Activated CD4-positive, alpha-beta T cell treated with anti-CD3 and anti-CD28 coated beads, Interleukin-2, amount 50 U/mL, for 24 hours (primary cell): ENCODE measurements at places on chromosomes 3 and 15.
A peak's percentile ranks its signal among the peaks of the same experiment; 100 is the strongest.

DNA sequence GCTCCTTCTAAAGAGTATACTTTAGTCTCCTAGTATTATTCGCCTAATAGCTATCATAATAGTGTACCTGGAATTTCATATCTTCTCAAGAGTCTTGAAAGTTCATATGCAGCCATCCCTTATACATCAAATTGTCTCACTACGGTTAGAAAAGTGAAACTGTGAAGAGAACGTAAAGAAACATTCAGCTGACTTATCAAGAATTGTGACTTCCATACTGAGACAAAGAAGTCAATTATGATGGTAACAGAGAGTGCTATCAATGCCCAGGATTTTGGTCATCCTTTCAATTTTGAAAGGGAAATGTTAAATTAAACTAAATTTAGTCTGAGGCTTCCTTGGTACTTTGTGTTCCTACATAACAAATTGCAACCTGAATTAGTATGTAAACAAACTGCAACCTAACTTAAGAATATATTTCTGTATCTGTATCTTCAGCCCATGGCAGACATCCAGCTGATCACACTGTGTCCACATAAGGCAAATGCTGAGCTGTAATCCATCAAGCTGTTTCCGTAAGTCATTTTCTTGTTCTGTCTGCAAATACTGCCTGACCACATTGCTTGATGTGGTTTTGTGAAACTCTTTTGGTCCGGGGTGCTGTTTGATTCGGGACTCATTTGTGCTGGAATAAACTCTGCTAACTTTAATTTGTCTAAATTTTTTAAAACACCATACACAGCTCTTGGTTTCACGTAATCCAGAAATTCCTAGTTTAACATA lies 469.6 kb downstream of the SI start:
- no peak for DNase-seq

GRCh38 chr3:126422121-126422520 lies 27.4 kb downstream of the CFAP100 start:
- no peak for DNase-seq

GRCh38 chr3:132417695-132418411 lies 551 bp downstream of the DNAJC13 start:
- DNase-seq: no peak

DNA sequence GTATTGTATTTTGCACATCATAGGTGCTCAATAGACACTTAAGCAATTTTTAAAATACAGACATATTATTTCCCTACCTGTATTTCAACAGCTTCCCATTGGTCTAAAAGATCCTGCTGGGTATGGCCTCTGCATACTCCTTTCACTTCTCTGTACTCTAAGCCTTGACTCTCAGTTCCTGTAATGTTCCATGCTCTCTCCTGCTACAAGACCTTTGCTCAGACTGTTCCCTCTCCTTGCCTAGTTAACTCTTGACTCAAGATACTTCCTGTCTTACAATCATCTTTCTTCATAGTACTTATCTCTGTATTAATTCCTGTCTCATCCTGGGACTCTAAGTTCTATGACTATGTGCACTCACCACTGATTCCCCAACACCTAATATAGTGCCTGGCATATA lies 1.7 kb downstream of the SCN11A start:
- DNase-seq: no peak

GRCh38 chr3:191292243-191293015 lies 36.8 kb upstream of the CCDC50 start:
- DNase-seq: no peak

- no peak for DNase-seq
Measured at GRCh38 chr3:98807561-98807960, 44.4 kb downstream of the ST3GAL6 start.

GRCh38 chr3:61946570-61947324 lies 385.4 kb downstream of the PTPRG start:
- DNase-seq: no peak

DNA sequence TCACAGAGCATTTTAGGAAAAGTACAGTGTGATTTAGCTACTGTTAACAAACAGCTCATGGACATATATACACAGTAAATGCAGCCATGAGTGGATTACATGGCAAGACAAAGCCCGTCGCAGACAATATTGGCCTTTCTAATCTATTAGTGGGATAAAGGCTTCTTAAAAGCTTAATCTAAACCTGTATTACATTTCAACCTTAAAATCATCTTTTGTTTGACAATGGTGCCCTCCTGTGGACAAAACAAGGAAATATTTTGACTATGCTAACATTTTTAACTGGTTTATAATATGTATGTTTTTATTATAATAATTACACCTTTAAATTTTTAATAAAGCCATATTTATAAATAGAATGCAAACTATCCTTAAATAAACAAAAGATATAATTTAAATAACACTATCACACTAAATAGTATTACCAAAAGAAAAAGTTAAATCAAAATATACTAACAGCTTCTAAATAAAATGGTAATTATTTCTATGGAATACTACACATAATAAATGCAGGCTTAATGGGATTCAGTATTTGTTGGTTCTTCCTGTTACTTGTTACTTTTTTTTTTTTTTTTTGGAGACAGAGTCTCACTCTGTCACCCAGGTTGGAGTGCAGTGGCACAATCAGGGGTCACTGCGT lies 38.6 kb downstream of the TAFA4 start:
- DNase-seq: no peak

DNA sequence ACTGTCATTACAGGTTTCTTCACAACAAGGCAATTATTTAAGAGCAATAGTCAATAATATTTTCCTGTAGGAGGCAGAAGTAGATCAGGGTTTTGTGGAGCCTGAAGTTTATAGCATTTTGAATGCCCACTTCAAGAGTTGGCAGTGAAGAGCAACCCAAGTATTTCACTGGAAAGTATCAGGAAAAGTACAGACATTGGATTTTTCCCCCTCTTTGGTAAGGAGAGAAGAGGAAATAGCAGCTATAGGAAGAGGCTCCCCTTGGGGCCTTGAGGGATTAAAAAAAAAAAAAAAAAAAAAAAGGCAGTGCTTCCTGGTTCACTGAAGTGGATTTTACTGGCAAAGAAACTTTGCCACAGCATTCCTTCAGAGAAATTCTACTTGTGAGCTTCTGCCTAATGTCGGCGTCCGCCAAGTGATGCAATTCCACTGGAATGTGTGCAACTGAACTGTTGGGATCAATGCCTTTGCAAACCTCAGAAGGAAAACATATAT lies 5.7 kb upstream of the CNTN6 start:
- DNase-seq: no peak

DNA sequence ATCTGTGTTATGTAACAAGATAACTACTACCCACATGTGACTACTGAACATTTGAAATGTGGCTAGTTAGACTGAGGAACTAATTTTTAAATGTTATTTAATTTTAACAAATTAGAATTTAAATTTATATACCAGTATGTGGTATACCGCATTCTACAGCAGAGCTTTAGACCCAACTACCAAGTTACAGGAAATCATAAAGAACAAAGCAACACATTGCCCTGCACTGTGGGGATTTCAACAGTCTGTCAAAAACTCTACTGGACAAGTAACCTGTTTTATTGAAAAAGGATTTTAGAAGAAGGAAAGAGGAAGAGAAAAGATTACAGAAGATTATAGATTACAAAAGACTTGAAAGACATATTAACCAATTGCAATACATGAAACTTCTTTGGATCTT lies 64.9 kb downstream of the DPH6 start:
- no peak for DNase-seq

- DNase-seq: no peak
Measured at GRCh38 chr15:31831596-31831995, 198.7 kb upstream of the CHRNA7 start.

DNA sequence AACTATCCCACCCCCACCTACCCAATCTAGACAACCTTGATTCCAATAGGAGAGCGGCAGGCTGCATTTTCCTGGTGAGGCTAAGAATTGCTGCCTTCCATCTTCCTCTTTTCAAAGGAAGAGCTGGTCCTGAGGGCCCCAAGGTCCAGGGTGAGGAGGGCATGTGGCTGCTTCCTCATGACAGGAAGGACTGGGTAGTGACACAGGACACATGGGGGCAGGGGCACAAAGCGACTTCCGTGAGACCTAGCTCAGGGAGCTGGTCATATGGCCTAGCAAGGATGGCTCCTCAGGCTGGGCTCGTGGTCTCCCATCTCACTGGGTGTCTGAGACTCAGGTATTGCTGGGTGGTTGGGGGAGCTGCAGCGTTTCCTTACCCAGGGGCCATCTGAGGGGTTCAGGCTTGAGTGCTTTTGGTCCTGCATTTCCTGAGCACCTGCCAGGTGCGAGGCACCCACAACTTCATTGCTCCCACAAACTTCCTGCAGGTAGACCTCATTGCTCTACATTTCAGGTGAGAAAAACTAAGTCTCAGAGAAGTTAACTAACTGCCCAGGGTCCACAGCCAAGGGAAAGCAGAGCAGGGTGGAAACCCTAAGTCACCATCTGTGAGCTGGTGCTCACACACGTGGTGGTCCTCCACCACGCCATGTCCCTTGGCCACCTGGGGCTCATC lies 160.0 kb upstream of the TLE3 start:
- DNase-seq: no peak

GRCh38 chr15:40766906-40767837 lies 2.6 kb upstream of the C15orf62 start:
- DNase-seq: no peak

- no peak for DNase-seq
Measured at GRCh38 chr3:196210673-196211556, at the start of gene ZDHHC19. ZDHHC19 (minus strand) TSS chr3:196211400; CDS start chr3:196211315, 85 bp downstream.

GRCh38 chr3:103388214-103388613 lies 953.4 kb downstream of the ZPLD1 start:
- no peak for DNase-seq

GRCh38 chr15:40046721-40047414 lies 7.9 kb upstream of the SRP14 start:
- no peak for DNase-seq

- peak; percentile 24 for DNase-seq
Measured at GRCh38 chr15:67174864-67175573, 79.4 kb downstream of the AAGAB start.

GRCh38 chr15:40333922-40334492 lies 6.7 kb downstream of the CCDC9B start:
- no peak for DNase-seq

DNA sequence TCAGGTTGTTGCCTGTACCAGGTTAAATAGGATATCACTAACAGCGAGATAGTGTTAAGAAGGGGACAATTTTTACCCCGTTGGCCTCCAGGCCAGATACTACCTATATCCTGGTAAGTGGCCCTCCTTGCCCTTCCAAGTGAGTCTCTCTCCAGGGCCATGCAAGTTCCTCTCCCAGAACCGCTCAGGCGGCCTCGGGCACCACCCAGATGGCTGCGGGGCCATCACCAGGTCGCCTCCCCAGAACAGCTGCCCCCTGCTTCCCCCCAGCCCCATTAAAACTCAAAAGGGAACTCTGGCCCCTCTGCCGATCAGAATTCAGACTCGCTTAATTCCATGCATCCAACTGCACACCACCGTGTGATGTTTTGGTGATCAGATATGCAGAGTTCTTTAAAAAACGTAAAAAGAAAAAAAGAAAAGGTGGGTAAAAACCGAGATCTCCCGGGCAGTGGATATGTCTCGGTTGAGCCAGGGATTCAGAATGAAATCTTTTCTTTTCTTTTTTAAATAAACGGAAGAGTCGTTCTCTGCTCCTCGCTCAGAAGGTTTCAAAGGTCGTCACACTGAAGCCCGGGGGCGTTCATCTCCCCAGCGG lies 1.9 kb upstream of the TRIM71 start:
- no peak for DNase-seq

GRCh38 chr15:82062479-82063454 lies 16.9 kb upstream of the MEX3B start:
- no peak for DNase-seq

DNA sequence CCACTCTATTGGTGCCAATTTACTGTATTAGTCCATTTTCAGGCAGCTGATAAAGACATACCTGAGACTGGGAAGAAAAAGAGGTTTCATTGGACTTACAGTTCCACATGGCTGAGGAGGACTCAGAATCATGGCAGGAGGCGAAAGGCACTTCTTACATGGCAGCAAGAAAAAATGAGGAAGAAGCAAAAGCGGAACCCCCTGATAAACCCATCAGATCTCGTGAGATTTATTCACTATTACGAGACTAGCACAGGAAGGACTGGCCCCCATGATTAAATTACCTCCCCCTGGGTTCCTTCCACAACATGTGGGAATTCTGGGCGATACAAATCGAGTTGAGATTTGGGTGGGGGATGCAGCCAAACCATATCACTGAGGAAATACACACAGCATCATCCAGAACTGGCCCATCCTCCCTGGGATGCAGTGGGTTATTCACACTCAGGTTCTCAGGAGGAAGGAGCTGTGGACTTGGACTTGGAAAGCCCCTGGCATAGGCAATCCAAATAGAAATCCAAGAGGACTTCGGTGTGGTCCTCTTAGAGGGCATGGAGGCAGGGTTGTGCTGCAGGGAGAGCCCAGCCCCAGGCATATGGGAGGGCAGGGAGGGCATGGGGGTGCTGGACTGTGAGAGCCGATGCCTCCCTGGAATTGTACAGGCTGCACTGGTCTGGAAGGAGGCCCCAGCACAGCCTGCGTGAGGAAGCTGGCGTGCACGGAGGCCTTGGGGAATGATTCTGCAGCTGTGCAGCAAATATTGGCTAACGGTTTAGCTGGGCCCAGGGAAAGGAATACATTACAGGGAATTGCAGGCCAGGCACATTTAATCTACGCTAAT lies 62.9 kb downstream of the EFCAB12 start:
- DNase-seq: no peak

GRCh38 chr3:57815036-57815435 lies 58.9 kb downstream of the SLMAP start:
- peak; percentile 26 for DNase-seq

- DNase-seq: peak; percentile 13
Measured at GRCh38 chr3:129315223-129315997, 36.7 kb downstream of the HMCES start.

GRCh38 chr3:74426571-74426970 lies 187.9 kb downstream of the CNTN3 start:
- DNase-seq: no peak

- no peak for DNase-seq
Measured at GRCh38 chr3:20376665-20377217, 190.7 kb upstream of the SGO1 start.

GRCh38 chr3:122629763-122630162 lies 50.9 kb upstream of the PARP14 start:
- no peak for DNase-seq

GRCh38 chr3:181726351-181727330 lies 14.9 kb downstream of the SOX2 start:
- no peak for DNase-seq

- DNase-seq: no peak
Measured at GRCh38 chr3:58459160-58459559, 25.5 kb upstream of the PDHB start.

DNA sequence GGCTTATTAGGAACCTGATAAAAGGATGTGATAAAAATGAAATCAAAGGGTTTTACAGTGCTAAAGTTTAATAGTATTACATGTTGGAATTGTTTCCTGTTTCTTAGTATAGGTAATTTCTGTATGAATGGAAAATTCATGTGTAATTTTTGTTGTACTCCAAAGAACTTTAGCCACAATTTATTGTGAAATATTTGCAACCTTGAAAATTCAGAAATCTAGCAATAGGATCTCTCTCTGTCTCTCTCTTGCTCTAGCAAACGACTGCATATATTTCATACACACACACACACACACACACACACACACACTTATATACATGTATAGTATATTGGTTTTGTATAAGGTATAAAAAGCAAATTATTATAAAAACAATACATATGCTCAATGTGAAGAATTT lies 59.6 kb downstream of the PIAS1 start:
- no peak for DNase-seq

GRCh38 chr3:188861842-188862744 lies 309.7 kb upstream of the TPRG1 start:
- DNase-seq: no peak
